ENCODE measurements at places on chromosomes 11 and 22.

DNA sequence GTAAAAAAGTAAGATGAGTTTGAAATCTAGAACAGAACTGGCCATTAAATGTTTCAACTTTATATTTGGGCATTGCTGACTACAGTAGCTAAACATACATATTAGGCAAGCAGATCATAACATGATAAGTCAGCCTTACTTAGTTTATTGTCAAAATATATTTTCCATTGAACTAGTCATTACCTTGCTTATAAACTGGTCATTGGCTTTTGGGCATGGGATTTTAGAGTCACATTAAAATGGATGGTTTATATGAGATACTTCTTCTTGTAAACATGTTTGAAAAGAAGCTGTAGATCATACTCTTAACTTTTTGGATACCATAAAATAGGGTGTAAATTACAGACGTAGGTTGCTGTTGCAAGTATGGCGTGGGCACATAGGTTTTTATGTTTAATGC, 2.7 kb downstream of the HIPK3 start:
- DNase-seq, result no peak

GRCh38 chr11:65429724-65430405, 7.3 kb downstream of the NEAT1 start:
- peak; percentile 55 for DNase-seq

- DNase-seq, result no peak
Observed at GRCh38 chr22:45897736-45898135, 79.2 kb downstream of the WNT7B start.

DNA sequence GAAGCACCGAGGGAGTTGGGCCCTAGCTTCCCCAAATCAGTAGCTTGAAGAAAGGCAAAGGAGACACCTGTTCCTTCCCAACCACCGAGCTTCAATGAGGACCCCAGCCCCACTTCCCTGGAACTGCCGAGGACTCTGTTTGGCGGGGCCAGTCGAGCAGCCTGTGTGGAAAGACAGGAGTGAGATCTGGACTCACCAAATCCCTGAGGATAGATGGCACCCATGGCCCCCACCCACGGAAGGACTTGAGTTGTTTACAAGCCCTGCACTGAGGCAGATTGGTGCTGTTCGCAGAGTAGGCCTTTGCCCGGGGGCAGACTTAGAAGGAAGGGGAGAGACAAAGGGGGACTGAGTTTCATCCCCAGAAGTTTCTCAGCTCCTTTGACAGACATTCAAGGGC, 64.6 kb downstream of the FEZ1 start:
- no peak for DNase-seq

- DNase-seq, result no peak
Observed at GRCh38 chr11:8720868-8721608, 38.4 kb downstream of the RPL27A start.

GRCh38 chr11:115238791-115239190, 265.4 kb downstream of the CADM1 start:
- no peak for DNase-seq

All from kidney capillary endothelial cell (primary cell).